HuH-7 (cell line): ENCODE measurements at places on chromosomes 4 and X.

- DNase-seq: peak; percentile 56
These were observed 3.1 kb upstream of the SFRP2 start for GRCh38 chr4:153791746-153792617.

- DNase-seq: no peak
These were observed 62.1 kb upstream of the GRPR start for GRCh38 chrX:16061296-16061695.

- no peak for DNase-seq
These were observed 85.4 kb downstream of the INTS6L start for GRCh38 chrX:135605906-135606305.

DNA sequence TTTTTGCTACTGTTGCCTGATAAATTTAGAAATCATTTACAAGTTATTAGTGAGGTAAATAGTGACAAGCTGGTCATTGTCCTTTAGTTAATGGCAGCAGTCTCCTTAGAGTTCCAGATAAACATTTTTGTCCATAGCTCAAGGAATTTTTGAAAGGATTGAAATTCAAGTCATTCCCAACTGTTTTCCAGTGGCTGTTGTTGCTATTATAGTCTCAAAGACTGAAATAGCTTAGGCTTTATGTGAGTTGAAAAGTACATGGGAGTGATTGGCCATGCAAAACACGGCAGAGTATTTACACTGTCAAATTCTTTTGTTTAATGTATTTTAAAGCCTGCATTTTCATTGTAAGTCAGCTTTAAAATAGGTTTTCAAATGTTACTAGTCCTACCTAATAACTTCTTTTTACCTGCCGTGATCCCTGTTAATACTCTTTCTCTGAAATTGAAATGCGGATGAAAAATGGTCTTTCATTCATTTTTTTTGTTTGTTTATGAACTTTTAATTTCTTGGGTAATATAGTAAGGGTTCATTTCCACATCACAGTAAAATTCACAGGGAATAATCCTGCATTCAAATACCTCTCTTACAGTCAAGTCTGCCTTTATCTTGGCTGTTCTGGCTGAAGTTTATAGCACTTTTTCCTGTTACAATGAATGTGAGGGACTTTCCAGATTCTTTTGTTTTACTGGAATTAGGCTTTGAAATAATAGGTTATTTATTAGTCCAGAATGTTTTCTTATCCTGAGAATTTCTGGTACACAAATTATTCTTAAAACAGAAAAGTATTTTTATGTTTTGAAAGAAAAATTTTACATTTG, 85.1 kb downstream of the PDLIM5 start:
- no peak for DNase-seq

DNA sequence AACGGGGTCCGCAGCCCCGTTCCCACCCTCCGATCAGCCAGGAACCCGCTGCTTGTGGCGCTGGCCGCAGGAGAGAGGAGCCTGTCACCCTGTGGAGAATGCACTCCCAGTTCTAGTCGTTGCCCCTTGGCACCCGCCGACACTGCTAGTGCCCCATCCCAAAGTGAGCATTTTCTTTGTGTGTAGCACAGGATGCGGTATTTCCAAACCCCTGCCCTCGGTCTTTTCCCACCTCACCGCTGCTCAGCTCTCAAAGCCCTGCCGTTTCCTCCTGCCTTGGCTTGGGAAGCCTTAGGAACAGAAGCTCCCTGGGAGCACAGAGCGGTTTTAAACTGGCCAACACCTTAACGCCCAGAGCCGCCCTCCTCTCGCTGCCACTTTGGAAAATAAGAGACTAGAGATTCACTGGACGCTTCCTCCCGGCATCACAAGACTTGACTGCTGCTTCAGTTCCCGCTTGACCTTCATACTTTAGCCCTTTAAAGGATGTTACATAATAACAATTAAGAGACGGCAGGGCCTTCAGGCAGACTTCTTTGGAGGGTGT, 772 bp downstream of the CYP4V2 start:
- peak; percentile 12 for DNase-seq

DNA sequence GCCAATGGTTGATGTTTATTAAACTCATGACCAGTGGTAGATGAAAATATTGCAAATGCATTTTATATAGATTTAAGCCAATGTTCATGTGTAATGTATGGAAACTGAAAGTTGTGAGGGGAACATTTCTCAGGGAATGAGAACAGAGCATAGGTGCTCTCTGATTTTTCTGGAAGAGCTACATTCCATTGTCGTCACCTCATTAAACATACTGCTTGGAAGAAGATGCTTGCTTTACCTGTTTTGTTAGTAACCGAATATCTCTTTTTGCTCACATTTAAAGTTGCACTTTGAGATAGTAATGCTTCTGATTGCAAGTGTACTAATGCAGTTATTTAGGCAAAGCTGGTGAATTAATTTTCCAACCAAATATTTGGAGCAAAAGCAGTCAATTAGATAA, 93.8 kb upstream of the CLCN4 start:
- no peak for DNase-seq

GRCh38 chrX:148500423-148501385, at the start of gene AFF2:
Gene AFF2 (plus strand): TSS chrX:148500617. CDS start chrX:148501098, 481 bp downstream.
- DNase-seq: peak; percentile 33

DNA sequence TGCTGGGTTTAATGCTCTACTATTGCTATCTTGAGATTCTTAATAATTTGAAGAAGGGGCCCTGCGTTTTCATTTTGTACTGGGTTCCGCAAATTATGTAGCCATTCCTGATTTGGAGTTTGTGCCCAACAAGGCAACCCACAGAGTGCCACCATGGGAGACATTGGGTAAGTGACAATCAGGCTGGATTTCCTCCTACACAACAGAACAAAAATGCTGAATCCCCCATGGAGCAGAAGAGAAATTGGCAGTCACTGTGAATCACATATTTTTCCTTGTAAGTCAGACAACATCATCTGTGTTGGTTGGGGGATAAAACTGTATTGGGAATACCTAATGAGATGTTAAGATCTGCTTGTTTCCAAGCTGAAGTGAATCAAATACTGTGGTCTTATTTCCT, 80.9 kb downstream of the CNGA2 start:
- DNase-seq: no peak

DNA sequence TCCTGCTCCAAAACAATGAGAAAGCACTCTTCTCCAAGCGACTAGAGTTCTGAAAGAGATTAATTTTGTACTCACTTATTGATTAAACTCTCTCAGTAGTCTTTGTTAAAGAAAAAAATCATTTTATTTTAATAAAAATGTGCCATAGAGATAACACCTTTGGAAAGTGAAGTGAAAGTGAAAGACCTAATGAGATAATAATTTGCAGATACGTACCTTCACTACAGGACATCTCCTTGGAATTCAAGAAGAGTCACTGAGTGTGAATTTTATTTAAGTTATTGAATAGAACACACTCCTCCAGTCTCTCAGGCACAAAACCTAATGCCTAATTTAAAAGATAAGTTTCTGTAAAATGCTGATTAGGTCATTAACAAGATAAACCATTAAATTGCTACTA, 1070.6 kb upstream of the GRID2 start:
- no peak for DNase-seq

GRCh38 chr4:116449764-116450163, 635.6 kb downstream of the TRAM1L1 start:
- no peak for DNase-seq
